ENCODE measurements at places on chromosomes 12 and 14.

- DNase-seq: no peak
Measured at GRCh38 chr14:104187931-104188726, 49.7 kb downstream of the KIF26A start.

DNA sequence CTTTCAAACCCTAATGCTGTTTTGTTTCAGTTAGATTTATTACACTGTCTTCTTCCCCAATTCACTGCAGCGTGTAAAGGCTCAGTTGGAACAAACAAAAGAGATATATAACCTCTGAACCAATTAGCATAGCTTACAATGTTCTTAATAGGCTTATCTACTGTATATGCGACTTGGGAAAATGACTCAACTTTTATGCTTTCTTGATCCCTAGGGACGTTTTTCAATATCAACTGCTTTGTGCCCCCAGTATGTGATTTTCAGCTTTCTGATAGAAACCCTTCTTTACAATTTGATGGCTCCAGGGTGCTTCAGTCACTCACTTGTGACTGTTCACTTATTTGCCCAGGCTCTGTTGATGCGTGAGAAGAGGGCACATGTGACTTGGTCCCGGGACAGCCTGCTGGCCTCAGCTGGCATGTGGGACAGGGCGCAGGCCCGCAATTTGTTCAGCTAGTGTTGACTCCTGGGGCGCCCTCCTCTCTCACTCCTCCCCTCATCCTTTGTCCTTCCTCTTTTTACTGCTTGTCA lies 107.1 kb downstream of the TMTC2 start:
- no peak for DNase-seq

GRCh38 chr14:21241218-21241819 lies 27.9 kb downstream of the HNRNPC start:
- DNase-seq: no peak

DNA sequence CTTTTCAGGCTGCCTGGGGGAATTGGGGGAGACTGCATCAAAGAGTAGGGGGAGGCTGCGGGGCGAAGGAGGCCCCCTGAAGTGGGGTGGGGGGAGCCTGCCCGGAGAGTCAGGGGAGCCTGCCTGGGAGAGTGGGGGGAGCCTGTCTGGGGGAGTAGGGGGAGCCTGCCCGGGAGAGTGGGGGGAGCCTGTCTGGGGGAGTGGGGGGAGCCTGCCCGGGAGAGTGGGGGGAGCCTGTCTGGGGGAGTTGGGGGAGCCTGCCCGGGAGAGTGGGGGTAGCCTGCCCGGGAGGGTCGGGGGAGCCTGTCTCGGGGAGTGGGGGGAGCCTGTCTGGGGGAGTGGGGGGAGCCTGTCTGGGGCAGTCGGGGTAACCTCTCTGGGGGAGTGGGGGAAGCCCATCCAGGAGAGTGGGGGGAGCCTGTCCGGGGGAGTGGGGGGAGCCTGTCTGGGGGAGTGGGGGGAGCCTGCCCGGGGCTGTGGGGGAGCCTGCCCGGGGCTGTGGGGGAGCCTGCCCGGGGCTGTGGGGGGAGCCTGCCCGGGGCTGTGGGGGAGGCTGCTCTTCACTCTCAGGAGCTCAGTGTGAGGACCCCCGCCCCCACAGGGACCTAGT lies 6.5 kb upstream of the DEGS2 start:
- DNase-seq: no peak

DNA sequence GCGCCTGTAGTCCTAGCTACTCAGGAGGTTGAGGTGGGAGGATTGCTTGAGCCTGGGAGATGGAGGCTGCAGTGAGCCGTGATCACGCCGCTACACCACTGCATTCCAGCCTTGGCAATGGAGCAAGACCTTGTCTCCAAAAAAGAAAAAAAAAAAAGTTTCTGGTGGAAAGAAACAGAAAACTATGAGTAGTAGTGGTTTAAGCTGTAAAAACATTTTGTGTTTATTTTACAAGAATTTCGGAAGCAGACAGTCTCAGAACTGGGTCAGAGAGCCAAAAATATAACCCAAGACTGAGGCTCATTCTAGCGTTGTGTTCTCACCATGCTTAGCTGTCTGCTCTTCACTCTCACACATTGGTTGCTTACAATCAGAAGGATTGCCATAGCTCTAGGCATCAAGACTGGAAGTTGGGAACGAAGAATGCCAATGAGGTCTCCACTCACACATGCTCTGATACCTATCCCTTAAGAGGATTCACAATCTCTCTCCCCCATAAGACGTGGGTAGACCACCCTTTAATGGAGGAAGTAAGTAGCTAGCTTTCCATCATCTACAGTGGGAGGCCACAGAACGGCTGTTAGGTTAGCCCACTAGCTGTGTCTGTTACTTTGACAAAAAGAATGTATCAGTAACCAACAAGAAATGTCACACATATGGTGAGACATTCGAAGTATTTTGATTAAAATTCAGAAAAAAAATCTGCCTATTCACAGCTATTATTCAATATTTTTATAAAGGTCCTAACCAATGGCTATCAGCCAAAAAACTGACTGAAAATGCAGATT lies 117.6 kb upstream of the RASSF8 start:
- no peak for DNase-seq

- DNase-seq: no peak
Measured at GRCh38 chr14:38143659-38144505, 63.8 kb upstream of the SSTR1 start.

GRCh38 chr14:86665975-86666374 lies 1136.0 kb downstream of the FLRT2 start:
- no peak for DNase-seq

GRCh38 chr12:15982921-15983320 lies 71.8 kb downstream of the DERA start:
- no peak for DNase-seq

DNA sequence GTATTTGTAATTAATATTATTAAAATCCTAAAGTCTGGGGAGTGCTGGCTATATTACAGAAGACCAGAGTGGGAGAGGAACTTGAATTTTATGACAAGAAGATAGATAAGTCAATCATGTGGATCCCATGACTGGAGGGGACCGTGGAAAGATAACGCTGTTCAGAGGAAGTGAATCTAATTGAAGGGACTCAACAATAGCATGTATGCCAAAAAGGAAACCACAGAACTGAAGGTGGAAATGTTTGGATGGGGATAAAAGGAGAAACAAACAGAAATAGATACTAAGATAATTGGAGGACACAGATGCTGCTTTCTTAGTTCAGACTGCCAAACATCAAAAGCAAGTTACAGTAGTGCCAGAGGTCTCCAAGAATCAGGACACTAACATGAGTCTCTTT lies 21.1 kb downstream of the OR6J1 start:
- DNase-seq: no peak

DNA sequence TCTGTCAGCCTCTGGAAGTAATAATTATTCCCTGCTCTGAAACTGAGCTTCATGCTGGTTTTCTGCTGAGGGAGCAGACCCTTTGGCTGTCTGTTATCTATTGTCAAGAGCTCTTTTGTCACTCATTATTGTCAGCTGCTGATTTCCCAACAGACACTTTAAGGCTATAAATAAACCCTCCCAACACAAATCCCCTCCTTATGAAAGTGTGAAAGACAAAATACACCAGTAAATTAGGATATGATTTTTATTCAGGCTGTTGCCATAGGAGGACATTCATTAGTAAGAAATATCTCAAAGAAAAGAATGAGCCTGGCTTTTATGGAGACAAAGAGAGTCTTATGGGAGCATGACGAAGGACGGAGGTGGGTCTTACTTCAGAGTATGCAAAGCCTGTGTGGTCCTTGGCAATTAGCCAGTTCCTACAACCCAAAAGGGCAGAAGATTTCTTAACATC lies 180.8 kb downstream of the CRADD start:
- DNase-seq: no peak

- DNase-seq: no peak
Measured at GRCh38 chr12:14153803-14154202, 172.4 kb upstream of the GRIN2B start.

DNA sequence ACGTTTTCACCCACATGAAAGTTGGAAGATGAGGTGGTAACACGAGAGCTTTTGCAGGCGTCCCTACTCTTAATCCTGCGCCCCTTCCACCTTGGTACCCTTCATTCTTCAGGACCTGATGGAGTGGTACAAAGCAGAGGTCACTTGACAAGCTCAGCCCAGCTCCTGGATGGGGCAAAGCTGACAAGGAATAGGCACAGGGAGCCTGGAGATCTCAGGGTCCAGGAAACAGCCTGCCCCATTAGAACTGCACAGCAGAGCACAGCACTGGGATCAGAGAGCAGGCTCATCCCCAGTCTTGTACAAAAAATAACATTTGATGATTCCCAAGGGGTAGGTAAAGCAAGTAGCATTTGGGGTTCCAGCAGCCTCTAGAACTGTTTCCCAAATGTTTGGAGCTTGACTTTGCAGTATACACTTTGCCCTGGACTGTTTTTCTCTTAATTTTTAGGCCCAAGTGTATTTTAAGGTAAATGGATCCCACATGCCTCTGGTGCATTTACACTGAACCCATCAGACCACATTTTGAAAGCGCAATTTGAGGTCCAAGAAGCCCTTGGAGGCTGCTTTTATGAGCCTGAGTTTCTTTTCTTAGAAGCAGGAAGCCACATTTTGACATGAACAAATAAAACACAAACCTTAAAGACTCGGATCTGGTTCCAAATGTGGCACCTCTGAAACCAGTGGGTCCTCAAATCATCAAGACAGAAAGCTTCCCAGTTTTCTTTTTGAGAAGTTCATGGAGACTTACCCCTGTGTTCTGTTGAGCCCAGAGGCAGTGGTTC lies 633 bp downstream of the TC2N start:
- no peak for DNase-seq

- DNase-seq: no peak
Measured at GRCh38 chr12:106974511-106974910, 12.4 kb downstream of the MTERF2 start.

DNA sequence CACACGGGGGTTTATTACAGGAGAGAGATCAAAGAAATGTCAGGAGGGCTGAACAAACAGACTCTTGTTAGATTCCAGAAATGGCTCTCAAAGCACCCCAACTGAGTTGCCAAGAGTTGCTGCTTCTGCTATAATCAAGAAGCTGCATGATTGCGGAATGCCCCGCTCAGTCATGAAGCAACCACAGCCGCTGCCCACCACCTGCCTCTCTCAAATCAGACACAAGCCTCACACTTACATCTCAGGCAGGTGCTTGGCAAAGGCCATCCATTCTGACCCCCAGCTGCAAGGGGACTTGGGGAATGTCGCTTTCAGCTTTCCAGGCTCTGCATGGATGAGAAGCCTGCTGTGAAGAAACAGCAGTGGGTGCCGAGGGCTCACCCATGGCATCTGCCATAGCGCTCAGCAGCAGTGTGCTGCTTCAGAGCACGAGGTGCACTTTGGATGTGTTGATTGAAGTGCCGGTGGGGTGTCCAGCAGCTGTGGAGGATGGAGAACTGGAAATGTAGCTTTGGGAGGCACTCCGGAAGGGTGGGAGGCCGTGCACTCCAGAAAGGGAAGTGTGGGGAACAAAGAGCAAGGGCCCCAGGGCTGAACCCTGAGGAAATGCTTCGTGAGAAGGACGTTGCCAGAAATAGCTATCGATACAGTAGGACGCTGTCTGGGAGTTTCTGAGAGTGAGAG lies 37.7 kb downstream of the LRRC74A start:
- DNase-seq: no peak

DNA sequence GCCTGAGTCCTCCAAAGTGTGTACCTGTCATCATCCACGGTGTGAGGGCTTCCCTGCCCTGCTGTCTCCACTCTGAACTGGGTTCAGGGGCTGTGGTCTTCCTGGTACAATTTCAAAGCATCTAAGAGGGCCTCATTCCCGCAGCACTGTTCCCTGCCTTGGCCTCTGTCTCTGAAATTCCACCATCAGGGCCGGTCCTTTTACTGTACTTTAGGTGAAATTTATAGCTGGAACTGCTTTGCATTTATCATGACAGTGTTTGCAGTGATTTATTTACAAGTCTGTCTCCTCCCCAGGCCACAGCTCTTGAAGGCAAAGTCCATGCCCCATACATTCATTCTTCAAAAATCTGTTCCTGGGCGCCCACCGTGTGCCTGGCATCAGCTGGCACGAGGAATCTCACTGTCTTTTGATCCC lies 36.9 kb upstream of the NCOR2 start:
- DNase-seq: no peak

DNA sequence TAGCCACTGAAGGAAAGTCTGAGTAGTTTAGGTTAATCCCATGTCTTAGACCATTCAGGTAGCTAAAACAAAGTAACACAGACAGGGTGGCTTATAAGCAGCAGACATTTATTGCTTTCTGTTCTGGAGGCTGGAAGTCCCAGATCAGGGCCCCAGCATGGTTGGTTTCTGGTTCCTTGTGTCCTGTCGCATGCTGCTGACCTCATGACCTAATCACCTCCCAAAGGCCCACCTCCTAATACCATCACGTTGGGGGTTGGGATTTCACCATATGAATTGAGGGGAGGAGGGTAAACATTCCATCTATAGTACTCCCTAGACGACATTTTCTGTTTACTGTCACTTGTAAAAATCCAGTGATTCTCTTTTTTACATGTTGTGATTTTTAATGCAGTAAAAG lies 148.6 kb downstream of the FBXL14 start:
- no peak for DNase-seq

DNA sequence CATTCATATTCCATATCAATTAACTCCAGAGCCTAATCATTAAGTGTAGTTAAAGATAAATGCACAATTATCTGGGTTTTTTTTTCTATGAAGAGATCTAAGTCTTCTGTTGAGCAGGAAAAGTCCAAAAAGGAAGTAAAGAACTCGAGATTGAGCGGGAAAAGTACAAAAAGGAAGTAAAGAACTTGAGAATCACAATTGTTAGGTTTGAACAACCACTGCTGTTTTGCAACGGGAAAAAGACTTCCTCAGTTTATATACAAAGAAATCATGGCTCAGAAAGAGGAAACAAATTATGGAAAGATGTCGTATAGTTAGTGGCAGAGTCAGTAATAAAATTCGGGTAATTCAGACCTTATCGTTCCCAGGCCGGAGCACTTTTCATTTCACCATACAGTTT lies 63.3 kb downstream of the PPP1R12A start:
- DNase-seq: no peak

DNA sequence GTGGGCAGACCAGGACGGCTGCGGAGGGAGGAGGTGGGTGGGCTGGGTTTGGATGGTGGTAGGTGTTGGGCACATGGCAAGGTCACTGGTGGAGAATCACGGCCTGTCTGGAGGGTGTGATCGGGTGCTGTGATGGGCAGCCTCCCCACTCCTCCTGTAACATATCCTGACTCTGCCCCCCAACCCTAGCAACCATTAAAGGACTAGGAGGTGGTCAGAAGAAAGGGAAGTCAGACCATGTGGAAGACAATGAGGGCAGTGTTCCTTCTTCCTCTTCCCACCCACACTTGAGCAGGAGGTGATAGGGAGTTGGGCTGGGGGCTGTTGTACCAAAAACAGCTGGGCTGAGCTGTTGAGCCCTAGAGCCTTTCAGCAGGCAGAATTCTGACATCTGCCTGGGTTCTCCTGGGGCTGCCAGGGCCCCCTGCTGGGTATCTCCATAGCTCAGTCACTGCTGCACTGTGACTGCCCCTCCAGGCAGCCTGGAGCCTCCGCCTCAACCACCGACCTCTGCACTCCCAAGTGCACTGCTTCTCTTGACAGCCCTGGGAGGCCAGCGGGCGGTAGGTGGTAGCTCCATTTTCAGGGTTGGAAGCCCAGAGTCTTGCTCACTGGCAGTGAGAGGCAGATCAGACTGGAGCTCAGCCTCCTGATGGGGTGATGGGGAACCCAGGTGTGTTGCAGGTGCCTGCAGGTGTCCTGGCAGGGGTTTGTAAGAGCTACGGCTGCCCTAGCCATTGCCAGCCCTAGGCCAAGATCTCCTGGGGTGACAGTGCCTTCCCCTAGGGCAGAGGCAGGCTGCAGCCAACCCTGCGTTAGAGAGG lies 15.4 kb downstream of the VASH1 start:
- DNase-seq: no peak

- DNase-seq: no peak
Measured at GRCh38 chr12:13383379-13383778, 186.9 kb downstream of the EMP1 start.

- no peak for DNase-seq
Measured at GRCh38 chr12:116687888-116688287, 50.0 kb downstream of the SPRING1 start.
